NCI-H1417 (cell line): ENCODE measurements at places on chromosomes 6 and 20.

- DNase-seq = no peak
Observed at GRCh38 chr6:35015996-35016395, 125.1 kb downstream of the TCP11 start.

DNA sequence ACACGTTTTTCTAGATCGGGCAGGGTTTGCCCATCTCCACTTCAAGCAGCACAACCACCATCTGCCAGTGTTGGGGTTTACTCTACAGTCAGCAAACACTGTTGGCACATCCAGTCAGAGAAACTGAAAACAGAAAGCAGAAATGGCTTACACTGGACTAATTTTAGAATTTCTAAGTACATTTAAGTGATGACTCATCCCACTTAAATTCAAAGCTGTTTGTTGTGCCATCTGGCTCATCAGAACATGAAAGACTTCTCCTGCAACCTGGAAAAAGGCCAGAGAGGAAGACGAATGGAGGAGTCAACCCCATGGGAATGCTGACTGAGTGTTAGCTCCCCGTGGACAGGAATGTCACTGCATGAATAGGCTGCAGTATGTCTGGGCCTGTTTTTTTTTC is 21.8 kb downstream of the FAM209B start:
- peak; percentile 64 for DNase-seq

DNA sequence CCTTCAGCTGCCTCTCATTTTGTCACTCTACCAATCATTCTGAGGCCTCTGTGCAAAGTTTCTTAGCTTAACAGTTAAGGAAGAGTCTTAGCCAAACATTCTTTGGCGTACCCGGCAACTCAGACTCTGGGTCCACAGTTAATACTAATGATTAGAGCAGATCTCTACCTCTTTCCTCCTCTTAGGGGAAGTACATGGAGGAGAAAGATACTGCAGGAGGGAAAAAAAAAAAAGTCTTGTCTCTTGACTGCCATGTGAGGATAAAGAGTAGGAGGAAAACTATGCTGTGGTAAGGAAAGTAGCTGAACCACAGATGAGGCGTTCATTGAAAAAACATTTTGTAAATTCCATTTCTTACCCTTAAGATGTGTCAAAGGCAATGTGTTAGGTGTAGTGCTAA is 44.0 kb upstream of the MARCKS start:
- DNase-seq = no peak

GRCh38 chr20:19711126-19711525 is 46.9 kb upstream of the RIN2 start:
- DNase-seq = no peak

DNA sequence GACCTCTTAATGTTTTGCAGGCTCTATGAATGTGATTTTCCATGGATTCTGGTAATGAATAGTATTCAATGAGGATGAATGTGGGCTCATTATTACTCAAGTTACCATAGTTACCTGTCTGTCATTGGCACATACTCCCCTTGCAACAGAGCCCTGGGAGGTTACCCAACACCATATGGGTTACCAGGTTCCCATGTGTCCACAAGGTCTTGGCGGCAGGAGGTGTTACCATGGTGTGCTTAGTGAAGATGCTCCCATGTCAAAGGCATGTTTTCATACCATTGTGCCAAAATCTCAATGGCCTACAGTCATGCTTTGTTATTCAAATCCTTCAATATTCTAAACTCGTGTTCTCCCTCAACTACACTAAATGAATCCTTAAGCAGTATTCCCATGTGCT is 232.5 kb downstream of the HDGFL1 start:
- no peak for DNase-seq

DNA sequence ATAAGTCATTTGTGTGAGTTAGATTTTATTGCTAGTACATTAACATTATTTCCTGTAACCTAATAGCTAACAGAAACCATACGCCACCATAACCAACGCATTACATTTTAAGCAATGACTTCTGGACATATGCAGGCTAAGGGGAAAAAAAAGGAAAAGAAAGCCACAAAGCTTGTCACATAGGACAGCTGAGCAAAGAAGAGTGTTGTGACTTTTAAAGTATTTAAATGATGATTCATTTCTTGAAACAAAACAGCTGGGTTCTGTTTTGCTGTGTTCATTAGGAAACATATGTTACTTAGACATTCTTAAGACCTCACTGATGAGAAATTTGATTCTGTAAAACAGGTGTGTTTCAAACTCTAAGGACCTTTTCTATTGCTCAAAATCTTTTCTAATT is 171.4 kb downstream of the COL9A1 start:
- DNase-seq = no peak

- no peak for DNase-seq
Observed at GRCh38 chr6:147751232-147751631, 242.7 kb downstream of the SAMD5 start.

DNA sequence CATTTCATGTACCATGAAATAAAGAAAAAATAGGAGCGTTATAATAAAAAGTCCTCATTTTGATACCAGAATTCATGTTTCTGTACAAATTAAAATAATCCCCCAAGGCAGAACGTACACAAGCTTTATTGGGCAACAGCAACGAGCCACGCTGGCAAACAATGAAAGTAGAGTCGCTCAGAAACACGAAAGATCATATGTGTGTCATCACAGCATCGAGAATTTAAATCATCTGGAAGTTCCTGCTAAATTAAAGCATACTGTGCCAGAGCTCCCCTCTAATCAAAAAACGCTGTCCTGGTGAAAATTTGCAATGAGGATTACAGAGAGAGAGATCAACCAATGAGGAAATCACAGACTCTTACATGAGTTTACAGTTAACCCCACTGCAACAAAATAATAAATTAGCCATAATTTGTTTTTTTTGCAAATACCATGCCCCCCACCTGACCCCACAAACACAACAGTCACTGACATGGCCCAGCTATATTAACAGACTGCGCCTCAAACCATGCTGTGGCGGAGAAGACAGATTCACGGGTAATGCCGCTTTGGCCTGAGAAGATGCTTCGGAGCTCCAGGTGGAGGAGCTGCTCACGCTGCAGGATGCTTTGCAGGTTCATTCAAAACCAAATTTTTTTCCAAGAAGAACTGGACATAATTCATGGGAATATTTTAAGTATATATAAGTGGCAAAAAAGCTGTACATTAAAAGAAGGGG is 54.3 kb upstream of the NFATC2 start:
- DNase-seq = no peak

- no peak for DNase-seq
Observed at GRCh38 chr6:152272486-152272885, 364.7 kb downstream of the SYNE1 start.

DNA sequence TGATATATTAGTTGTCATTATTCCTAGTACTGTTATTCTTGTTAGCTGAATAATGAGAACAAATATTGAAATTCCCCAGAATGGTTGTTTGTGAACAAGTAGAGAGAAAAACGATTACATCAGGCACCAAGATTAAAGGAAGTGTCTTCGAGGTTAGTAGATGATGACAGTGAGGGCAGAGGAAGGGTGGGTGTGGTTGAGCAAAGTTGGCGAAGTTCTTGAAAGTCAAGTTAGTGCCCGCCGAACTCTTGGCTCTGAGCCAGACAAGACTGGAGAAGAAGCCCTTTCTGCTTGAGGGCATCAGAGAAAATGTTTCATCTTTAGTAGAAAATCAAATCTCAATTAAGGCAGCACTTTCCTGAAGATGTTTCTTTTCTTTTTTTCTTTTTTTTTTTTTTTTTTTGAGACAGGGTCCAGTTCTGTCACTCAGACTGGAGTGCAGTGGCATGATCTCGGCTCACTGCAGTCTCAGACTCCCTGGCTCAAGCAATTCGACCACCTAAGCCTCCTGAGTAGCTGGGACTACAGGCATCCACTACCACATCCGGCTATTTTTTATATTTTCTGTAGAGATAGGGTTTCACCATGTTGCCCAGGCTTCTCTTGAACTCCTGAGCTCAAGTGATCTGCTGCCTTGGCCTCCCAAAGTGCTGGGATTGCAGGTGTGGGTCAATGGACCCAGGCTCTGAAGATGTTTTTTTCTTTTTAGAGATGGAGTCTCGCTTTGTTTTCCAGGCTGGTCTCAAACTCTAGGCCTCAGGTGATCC is 77.1 kb downstream of the SGK1 start:
- DNase-seq = no peak

DNA sequence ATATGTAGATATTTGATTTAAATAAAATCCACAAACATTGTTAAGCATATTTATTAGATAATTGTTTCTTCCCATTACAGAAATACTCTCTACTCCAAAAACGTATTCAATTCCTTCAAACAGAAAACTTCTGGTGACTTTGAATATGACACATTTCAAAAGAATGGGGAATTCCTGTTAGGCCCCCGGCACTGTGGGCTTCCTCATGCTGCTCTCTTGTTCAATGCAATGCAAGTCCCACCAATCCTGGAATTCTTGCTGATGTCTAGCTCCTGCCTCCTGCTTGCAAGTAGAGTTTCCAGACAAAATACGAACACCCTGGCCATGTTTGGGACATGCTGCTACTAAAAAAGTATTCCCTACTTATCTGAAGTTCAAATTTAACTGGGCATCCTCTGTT is 544.1 kb downstream of the QKI start:
- DNase-seq = no peak

DNA sequence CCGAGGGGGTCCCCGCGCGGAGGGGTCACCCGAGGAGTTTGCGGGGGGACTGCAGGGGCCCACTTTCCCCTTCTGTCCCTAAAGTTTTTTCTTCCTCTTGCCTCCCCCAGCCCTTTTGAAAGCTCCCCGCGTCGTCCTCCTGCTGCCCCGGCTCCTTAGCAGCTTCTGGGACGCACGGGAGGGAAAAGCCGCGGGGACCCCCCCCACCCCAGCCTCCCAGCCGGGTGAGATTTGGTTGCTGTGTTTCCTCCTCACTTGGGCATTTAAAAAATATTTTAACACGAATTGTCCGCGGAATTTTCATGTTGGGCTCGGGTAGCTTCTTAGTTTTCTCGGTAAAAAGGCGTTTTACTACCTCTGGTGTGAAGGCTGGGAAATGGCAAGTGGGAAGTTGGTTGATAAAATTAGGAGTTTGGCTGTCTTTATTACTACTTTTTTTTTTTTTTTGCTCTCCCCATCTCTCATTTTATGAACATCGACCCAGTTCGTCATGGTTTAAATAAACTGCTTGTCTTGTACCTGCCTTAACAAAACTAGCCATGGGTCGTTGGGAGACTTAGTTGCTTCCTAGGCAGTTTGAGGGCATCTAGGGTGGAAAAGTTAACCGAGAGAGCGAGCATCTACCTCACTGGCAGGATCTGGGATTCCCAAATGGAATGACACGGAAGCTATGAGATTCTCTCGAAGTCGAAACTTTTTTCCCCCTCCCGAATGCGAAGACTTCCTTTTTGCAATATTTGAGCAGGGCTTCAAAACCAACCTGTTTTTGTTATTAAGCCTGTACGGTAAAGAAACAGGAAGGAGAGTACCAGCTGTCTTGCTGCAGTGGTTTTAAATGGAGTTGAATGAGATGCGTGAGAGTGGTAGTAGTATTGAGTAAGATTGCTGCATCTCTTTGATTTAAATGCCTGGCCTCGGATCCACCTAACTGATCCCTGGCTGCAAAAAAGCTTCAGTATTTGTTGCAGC is 868 bp downstream of the NCOA3 start:
- peak; percentile 74 for DNase-seq

DNA sequence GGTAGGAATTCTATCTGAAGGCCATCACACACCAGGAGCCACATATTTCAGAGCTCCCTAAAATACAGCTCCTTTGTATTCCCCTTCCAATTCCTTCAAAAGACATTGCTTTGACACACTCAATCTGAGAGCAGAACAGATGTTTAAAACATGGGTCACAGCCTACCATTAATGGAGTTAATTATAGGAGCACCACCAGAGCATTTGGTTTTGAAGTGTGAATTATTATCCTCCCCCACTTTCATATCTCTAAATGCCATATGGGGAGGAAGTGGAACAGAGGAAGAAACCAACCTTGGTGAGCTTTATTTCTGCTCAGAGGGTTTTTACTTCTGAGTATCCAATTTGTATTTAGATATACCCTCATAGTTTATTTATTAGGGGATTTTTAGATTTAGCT is 50.7 kb upstream of the TNFRSF21 start:
- no peak for DNase-seq

DNA sequence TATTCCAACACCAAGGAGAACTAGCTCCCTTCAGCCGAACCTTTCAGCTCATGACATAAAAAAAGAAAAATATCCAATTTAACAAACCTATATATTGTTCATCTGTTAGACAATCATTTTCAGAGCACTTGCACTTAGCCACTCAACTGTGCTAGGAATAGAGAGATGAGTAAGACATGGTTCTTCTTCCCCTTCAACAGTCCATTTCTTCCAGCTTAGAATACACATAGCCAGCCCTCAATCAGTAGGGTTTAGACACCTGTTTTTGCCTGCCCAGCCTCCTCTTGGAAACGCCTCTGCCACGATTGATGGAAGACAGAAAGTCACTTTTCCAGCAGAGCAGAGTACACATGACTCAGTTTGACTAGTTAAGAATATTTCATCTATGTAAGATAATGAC is 21.8 kb downstream of the ADNP start:
- no peak for DNase-seq

GRCh38 chr6:116003668-116004067 is 57.0 kb downstream of the FRK start:
- DNase-seq = no peak

- DNase-seq = no peak
Observed at GRCh38 chr6:56683882-56684281, 41.2 kb upstream of the DST start.

DNA sequence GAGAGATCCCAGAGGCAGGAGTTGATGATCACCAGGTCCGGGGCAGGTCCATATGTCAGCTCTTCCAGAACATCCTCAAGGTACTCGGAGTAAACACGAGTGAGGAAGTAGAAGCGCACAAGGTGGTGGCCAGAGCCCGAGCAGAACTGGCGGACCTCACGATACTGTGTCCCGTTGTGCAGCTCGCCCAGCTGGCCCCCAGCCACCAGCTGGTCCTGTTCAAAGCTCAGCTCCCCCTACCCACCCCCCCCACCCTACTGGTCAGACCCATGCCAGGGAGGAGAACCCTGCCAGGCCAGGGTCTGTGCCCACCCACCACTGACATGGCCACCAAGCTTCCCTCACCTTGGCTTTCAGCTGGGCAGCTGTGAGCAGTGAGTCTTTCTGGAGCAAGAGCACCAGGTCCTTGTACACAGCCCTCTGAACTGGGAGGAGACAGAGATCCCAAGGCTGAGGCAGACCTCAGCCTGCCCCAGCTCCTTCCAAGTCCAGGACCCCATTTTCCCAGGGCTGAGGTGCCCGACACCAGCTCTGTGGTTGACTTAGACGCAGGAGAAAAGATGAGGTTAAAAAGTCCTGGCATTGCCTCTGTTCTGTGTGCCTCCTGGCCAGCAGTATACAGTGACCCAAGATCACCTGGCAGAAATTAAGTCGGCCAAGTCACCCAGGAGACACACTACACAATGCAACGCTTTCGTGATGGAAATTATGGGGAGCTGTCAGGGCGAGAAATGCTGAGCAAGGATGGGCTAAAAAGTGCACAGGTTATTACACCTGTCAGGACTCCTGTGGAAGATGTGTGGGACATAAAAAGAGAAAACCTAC is 1.4 kb downstream of the PCED1A start:
- DNase-seq = no peak

DNA sequence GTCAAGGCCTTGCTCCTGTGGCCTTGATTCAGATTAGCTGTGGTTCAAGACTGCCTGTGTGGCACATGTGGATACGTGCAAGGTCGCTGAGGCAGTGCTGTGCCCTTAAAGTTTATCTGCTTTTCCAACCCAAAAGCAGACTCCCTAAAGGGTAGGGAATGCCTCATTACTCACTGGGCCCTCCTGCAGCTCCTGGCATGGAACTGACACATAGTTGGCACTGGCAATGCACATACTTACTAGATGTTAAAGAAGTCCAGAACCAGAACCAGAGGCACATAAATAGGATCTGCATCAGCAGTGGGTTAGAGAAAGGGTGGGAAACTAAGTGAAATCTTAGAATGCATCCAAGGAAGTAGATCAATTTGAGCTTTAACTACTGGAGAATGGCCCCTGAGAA is 90.6 kb upstream of the MLN start:
- DNase-seq = no peak

GRCh38 chr6:103002282-103002681 is 1608.8 kb downstream of the GRIK2 start:
- DNase-seq = no peak
